Stimulated activated CD8-positive, alpha-beta memory T cell treated with anti-CD3 and anti-CD28 coated beads, Interleukin-4, amount 100 ng/mL, for 48 hours (primary cell): ENCODE measurements at places on chromosomes 11 and 22.

DNA sequence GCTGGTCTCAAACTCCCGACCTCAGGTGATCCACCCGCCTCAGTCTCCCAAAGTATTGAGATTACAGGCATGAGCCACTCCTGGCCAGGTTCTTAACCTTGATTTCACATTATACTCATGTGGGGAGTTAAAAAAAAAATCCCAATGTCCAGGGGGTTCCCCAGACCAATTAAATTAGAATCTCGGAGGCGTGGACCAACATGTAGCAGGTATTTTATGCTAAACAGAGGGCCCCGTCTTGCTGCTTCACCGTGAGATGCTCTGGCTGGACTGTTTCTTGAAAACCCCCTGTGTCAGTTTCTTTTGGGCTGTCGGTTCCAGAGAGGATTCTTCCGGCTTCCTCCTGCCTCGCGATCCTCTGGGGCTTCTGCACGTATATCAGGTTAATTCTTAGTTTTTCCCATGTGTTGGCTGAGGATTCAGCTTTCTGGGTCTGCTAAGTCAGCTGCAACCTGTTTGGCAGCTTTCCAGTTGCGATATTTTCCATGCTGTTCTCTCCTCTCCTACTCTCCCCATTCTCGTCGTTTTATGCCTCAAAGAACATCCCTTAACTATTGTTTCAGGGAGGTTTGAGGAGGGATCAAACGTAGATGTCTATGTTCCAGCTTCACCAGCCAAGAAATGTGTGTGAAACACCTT is 50.6 kb upstream of the ACCSL start:
- no peak for DNase-seq

DNA sequence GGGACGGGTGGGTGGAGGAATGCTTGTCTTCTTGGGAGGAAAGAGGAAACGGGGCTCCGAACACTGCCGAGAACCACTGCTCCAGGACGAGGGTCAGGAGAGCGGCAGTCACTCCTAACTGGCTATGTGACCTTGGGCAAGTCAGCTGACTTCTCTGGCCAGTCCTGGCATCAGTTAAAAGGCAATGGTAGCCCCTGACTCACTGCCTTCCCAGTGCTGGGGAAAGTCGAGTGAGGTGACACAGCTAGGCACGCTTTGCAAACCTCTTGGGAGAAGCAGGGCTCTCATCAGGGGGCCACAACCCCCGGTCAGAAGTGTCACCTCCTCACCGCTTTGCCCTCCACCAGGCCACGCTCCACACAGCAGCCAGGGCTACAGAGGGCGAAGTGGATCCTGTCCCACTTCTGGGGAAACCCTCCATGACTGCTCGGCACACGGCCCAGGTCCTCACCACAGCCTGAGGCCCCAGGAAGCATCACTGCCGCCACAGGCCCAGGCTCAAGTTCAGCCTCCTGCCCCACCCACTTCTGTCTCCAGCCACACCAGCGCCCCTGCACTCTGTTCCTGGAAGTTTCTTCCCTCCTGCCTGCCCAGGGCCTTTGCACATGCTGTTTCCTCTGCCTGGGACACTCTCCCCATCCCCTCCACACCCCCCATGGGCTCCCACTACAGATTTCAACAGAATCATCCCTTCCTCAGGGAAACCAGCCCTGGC is 16.3 kb downstream of the IL2RB start:
- DNase-seq = no peak

GRCh38 chr11:112752563-112752962 is 208.7 kb upstream of the NCAM1 start:
- DNase-seq = no peak

DNA sequence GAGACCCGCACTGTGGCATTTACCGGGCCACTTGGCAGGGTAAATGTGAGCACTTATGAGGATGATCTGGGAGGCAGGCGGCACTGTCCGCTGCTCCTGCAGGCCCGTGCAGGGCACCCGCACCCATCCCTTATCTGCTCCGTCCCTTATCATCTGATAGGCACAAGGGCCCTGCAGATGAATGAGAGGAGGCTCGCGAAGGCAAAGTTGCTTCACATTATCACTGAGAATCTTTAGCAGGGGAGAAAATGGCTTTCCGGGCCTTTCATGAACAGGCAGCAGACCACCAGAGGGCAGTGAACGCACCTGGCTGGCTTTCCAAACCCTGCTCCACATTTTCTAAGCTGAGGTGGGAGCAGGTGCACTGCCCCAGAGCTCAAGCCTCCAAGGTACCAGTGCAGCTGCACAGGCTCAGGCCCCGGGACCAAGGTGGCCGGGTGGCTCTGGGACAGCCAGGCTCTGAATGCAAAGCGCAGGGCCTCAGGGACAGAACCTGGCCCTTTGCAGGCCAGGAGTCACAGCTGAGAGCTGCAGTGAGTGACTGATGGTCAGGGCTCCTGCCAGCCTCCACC is 165.6 kb downstream of the SHANK2 start:
- DNase-seq = no peak

- DNase-seq = no peak
Observed at GRCh38 chr11:72088076-72088808, 7.6 kb downstream of the LRRC51 start.

DNA sequence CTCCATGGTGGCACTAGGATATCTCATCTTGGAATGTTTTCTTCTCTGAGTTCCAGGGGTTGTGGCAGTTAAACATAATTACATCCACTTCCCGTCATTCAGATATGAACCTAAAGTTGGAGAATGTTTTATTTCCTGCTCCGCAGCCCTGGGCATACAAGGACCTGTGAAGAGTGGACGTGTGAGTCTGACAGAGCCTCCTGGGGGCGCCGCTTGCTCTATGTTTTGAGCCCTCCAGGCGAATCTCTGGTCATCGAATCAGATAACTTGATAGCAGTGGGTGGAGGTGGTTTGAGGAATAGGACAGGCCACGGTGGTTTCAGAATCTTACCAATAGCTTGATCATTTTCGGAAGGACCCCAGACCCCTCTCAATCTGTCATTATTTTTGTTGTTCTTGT is 174.2 kb downstream of the NTM start:
- no peak for DNase-seq

- peak; percentile 72 for DNase-seq
Observed at GRCh38 chr22:17767233-17768065, 6.8 kb downstream of the BID start.
